ENCODE measurements at places on chromosomes 6 and 20.

DNA sequence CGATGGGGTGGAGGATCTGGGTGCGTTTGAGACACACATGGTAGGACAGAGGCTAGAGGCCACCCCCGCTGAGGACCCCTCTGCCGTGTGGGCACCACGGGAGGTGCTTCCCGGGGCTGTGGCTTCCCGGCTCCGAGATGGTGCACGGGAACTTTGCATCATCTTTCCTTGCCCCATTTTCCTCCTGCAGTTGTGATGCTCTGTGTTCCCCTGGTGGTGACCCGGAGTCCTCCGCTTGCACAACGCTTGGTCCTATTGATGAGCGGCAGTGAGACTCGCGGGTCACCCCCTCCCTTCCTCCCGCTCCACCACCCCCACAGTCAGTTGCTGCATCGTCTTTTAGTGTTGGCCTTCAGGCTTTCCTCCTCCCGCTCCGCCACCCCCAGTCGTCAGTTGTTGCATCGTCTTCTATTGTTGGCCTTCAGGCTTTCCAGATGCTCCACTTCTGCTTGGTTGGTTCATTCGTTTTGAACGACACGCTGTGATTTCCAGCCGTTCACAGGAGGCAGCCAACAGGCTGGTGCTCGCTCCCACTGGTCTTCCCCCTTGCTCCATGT is 37.3 kb downstream of the PYGB start:
- DNase-seq = peak; percentile 74

- DNase-seq = no peak
Measured at GRCh38 chr20:32364554-32365208, 6.5 kb downstream of the ASXL1 start.

DNA sequence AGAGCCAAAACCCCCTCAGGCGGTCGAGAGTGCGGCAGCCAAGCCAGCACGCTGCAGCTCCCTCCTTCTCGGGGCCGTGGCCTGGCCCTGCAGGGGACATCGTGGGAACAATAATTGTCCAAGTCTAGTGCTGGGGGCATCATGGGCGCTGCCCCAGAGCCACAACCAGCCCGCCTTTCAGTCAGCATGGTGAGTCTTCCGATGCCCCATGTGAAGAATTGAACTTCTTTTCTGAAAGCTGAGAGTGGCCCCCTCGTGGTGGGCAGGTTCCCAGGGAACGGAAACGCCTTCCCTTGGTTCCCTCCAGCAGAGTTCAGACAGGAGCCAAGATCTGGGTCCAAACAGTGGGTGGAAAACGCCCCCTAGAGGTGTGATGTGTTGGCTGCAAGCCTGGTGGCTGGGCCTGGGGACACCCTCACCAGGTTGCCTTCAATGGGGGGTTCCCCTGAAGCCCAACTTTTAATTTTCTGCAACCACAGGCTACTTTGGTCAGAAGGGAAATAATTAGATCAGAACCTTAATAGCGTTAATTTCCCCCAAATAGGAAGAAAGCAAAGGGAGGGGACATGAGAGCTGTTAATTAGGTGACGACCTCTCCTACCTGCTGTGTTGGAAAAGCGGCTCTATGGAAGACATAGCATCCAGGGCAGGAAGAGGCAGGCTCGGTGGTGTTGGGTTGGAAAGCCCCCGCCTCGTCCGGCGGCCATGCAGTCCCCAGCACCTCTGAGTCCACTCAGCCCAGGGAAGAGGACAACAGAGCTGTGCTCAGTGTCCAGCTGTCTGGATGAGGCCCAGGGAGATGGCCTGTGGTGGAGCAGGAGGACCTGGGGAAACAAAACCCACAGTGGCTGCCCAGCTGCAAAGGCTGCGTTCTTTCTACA is 4.7 kb upstream of the MRGBP start:
- peak; percentile 91 for DNase-seq

- no peak for DNase-seq
Measured at GRCh38 chr6:110897433-110897832, 22.8 kb downstream of the AMD1 start.

- DNase-seq = no peak
Measured at GRCh38 chr20:48649868-48650267, 177.9 kb downstream of the PREX1 start.

All from NCI-H1694 (cell line).